GM04503 (cell line): ENCODE measurements at places on chromosomes 7 and 10.

GRCh38 chr10:70376436-70377378 lies 5.7 kb downstream of the LRRC20 start:
- no peak for DNase-seq

GRCh38 chr7:1449951-1450350 lies 9.3 kb downstream of the MICALL2 start:
- DNase-seq = no peak

GRCh38 chr10:76356557-76356956 lies 925.1 kb downstream of the LRMDA start:
- DNase-seq = no peak

- no peak for DNase-seq
These were observed 355.7 kb downstream of the DNAJB6 start for GRCh38 chr7:157692460-157693011.

- no peak for DNase-seq
These were observed 5.0 kb upstream of the TNRC18 start for GRCh38 chr7:5428478-5429252.

GRCh38 chr7:13098161-13098560 lies 410.7 kb downstream of the ARL4A start:
- no peak for DNase-seq

GRCh38 chr7:26476271-26476670 lies 184.6 kb downstream of the SNX10 start:
- no peak for DNase-seq

GRCh38 chr7:139328375-139328774 lies 12.8 kb upstream of the FMC1 start:
- peak; percentile 73 for DNase-seq

DNA sequence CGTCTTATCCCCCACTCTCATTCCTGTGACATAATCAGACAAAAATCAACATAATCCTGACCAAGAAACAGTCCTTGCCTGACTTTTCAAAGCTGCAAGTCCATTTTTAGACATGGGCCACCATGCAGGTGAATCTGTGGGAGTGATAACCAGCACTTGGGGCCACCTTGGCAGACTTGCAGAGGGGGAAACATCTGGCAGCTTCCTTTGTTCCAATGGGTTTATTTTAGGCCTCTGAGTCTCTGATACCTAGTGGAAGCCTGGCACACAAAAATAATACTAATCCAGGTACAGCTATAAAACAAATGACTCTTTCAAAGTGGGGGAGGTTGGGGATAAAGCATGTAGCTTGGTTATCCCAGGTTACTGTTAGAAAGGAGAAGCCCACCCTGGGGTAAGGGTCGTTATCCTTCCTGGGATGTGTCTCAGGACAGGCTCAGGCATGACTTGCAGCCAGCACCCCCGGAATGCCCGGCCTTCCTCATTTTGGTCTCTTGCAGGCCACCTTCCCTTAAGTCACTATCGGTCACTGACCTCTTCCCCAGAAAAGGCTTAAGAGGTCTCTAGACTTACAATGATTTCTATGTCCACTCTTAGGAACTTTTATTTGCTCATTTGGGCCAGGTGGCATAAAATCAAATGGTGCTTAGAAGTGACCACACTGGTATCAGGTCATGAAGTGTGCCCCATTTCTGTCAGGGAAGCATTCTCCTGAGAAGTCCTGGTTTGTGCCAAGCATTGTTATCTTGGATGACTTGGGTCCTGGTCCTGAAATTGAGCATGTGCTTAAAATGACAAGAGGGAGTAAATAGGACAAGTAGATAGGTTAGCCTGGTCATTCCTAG lies 37.6 kb downstream of the EEPD1 start:
- no peak for DNase-seq

GRCh38 chr7:64574540-64575099 lies 11.7 kb upstream of the ZNF680 start:
- DNase-seq = no peak

DNA sequence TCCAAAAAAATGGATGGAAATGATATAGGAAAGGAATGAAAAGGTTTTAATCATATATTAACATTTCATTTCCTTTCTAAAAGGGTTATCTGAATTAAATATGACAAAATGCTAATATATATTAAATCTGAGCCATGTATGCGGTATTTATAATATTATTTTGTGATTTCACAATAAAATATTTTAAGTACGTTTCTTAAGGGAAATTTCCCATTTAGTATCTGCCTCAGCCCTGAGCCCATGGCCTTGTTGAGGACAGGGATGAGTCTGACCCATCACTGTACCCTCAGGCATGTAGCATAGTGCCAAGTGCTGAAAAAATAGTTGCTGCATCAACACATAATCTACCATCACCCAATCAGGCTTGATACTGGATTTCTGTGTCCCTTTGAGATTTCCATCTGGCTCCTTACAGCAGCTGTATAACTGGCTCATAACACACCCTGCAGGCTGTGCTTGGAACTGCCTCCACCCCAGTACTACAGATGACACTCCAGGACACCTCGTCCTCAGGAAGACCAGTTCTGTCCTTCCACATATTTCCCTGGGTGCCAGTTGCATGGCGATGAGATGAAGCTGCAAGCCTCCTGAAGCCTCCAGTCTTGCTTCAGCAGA lies 59.4 kb upstream of the ASAH2 start:
- DNase-seq = no peak

DNA sequence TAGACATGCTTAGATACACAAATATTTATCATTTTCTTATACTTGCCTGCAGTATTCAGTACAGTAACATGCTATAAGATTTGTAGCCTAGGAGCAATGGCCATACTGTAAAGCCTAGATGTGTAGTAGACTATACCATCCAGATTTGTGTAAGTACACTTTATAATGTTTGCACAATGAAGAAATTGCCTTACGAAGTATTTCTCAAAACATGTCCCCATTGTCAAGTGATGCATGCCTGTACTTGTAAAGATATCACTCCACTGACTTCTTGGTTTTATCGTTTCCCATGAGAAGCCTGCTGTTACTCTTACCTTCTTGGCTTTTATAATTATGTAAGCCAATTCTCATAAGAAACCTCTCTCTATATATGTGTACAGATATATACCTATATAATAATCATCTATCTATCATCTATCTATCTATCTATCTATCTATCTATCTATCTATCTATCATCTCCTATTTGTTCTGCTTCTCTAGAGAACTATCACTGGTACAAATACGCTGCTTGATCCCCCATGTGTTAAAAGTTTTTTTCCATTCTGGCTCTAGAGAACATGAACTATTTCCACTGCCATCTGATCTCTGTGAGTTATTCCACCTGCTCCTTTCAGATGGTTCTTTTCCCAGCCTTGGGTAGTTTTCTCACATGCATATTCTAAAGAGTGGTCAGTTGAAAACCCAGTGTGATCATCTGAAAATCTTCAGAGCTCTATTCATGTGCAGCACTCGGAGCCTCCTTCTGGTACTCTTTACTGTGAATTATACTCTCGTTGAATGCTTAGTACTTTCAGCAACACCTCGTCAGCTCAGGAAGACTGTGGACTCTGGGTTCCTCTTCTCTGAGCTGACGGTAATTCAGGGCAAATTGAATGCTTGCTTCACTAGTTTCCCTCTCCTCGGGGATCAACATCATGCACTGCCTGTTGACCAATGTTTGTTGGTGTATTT lies 14.5 kb upstream of the VCL start:
- DNase-seq = no peak

GRCh38 chr10:119131512-119132240 lies 27.8 kb downstream of the DENND10 start:
- DNase-seq = no peak

GRCh38 chr7:33722383-33723101 lies 182.8 kb upstream of the BMPER start:
- no peak for DNase-seq

- no peak for DNase-seq
These were observed 575.6 kb downstream of the ARL4A start for GRCh38 chr7:13262929-13263530.

DNA sequence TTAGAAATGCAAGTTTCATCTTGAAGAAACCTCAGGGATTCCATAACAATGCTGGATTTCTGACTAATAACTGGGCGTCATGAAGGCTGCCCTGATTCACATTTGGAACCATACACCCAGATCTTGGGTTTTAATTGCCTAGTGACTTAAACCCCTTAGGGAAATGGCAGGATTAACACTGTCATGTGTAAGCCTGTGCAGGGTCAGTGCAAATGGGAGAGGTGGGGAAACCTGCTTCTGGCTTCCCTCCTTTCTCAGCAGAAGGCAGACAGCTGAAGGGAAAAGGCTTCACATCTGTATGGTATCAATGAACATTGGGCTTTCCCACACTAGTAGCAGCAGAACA lies 364.2 kb downstream of the ANKRD30A start:
- no peak for DNase-seq

GRCh38 chr7:132239422-132239994 lies 336.8 kb downstream of the PLXNA4 start:
- no peak for DNase-seq

DNA sequence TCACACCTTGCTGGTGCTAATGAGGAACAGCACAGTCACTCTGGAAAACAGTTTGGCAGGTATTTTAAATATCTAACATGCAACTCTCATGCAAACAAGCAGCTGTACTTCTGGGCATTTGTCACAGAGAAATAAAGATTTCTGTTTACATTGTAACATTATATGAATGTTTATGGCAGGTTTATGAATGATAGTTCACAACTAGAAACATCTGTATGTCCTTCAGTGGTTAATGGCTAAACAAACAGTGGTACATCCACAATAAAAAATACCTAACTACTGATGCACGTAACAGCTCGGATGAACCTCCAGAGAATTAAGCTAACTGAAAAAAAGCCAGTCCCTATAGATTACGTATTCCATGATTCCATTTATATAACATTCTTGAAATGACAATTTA lies 109.6 kb downstream of the GPR37 start:
- DNase-seq = no peak

DNA sequence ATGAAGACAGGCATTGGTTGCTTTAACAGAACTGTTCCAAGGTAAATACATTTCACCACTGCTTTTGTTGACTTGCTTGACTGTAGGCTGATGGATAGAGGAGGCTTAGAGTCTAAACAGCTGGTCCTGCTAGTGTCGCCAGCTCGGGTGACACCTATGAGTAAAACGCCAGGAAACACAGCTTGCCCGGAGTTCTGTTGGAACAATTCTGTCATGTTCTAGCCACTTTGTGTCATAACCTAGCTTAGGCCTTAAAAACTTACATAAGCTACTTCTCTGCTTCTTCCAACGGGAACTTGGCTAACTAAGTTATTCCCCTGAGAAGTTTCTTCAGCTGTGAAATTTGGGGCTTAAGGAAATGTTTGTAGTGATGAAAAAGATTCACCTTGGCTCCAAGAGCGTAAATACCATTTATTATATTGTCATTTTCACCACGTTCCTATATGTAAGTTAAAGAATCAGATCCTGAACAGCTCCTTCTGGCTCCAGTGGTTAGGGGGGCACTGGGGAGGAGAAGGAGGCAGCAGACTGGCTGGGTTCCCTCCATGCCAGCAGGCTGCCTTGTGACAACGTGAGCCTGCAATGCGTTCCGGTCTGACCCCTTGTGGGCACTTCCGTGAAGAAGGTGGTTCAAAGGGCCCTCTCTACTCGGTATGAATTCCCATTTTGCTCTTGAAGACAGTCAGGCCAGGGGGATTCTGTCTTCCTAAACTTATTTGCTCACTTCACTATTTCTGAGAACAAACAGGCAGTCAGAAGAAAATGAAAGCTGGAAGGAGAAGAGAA lies 253.2 kb downstream of the BMPER start:
- DNase-seq = no peak

DNA sequence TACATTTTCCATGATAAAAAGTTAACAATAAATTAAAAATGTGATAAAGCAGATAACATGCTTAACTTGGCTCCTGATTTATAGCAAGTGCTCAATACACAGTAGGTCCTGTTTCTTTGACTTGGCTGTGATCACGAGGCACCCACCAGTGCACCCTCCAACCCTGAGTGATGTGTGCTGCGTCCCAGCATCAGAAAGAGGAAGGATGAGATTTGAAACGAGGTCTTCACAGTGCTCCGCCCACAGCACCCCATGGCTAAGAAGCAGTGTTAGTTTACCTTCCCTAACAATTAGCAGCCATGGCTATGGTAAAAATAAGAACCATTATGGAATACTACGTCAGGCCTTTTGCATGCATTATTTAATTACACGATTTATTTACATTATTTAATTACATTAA lies 292.0 kb upstream of the ZMIZ1 start:
- no peak for DNase-seq

DNA sequence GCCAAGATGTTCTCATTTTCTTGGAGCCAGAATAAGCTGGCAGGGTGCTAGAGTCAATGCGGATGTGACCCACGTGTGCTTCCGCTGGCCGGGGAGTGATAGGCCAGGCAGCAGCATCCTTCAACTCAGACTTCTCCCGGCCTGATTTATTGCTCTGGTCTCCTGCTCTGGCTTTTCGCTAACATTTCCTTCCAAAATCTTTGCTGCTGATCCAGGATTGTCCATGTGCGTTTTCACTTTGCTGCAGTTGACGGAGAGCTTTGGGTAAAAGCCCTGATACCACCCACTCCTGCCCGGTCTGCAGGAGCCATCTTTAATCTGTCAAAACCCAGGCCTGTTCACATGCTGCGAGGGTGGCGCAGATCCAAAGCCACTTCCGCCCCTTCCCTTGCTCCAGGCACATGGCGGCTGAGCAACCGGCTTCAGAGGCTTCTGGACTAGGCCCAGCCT lies 106.8 kb downstream of the CYP26A1 start:
- DNase-seq = peak; percentile 20

DNA sequence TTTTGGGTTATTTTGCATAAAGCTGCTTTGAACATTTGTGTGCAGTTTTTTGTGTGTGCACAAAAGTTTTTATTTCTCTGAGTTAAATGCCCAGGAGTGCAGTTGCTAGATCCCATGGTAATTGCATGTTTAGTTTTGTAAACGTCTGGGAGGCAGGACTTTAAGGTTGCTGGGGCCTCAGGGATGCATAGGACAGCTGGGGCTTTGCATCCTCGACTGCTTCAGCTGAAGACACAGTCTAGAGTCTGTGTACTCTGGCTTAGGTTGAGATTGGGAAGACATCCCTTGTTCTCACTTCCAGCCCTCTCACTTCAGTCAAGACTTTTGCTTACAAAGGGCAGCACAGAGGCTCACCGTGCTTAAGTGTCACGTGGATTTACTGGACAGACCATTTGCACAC lies 94.5 kb upstream of the INSYN2A start:
- DNase-seq = no peak

- peak; percentile 74 for DNase-seq
These were observed 513.0 kb downstream of the INHBA start for GRCh38 chr7:41189866-41190265.

GRCh38 chr10:28849821-28850220 lies 172.5 kb downstream of the BAMBI start:
- no peak for DNase-seq

- DNase-seq = no peak
These were observed 80.1 kb downstream of the ITGB1 start for GRCh38 chr10:32877915-32878314.

DNA sequence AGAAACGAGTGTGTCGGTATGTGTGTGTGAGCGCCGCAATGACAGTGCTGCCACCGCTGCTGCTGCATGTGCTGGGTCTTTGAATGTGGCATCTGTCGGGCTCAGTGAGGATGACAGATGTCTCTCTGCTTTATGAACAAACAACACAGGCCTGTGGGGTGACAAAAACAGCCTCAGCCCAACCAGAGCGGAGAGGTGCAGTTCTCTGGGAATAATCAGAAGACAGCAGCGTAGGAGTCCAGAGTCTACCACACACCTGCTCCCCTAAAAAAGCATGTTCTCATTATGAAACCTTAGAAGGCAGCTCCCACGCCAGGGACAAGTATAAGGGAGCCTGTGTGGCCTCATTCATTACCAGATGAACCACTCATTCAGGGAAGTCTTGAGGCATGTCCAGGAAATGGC lies 278.3 kb downstream of the KCNMA1 start:
- DNase-seq = no peak

GRCh38 chr7:134083766-134084487 lies 43.2 kb upstream of the LRGUK start:
- DNase-seq = peak; percentile 12

GRCh38 chr10:34994565-34995142 lies 95.5 kb downstream of the CUL2 start:
- DNase-seq = no peak
